ENCODE measurements at places on chromosomes 4 and X. TPM values are rescaled to one million over a fixed set of nuclear protein-coding genes. Genes with fewer than 3 reads are reported as not detected.

TRPC5OS gene
- total RNA-seq: not detected

USP27X gene
- total RNA-seq: 2.8 TPM

RNF128 gene
- total RNA-seq: not detected

- H3K36me3 ChIP-seq: no peaks in the 10 kb centered on the region
- H3K27ac ChIP-seq: no peak overlapping the region
- H3K4me1 ChIP-seq: no peaks in the 10 kb centered on the region
- DNase-seq: no peak
These were observed 302.6 kb downstream of the IQCM start for GRCh38 chr4:149513081-149513480.

DNA sequence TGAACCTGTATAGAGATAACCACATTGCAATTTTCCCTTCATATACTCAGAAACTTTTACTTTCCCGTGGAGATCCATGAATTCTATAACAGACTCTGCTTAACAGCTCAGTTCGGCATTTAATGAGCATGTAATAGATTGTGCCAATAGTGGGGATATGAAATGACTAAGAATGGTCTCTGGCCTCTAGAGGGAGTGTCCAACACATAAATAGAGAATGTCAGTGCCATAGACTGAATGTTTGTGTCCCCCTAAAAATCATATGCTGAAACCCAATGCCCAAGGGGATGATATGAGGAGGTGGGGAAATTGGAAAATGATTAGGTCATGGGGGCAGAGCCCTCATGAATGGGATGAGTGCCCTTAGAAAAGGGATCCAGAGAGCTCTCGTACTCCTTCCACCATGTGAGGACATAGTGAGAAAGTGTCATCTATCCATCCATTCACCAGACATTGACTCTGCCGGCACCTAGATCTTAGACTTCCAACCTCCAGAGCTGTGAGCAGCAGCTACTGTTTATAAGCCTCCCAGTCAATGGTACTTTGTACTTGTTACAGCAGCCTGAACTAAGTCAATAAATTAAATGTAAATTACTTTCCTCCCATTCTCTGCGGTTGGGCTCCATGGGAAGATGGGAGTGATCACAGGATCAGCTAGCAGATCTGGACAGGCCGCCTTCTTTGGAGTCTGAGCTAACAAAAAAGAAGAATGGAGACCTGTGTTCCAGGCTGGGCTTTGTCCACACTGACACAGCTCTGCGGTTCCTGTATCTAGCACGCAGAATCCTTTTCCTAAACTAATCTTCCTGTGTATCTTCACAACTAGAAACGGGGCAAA is 28.1 kb upstream of the HPSE start:
- H3K4me1 ChIP-seq: no peaks in the 10 kb centered on the region
- no peaks in the 10 kb centered on the region for H3K36me3 ChIP-seq
- H3K4me3 ChIP-seq: no peak overlapping the region
- H3K27me3 ChIP-seq: no peaks in the 10 kb centered on the region
- DNase-seq: no peak

- H3K4me3 ChIP-seq: no peak overlapping the region
- no peaks in the 10 kb centered on the region for H3K27me3 ChIP-seq
- no peak for DNase-seq
- no peaks in the 10 kb centered on the region for H3K36me3 ChIP-seq
These were observed 156.8 kb downstream of the AR start for GRCh38 chrX:67700602-67701001.
